ENCODE measurements at places on chromosomes 13 and 19.

DNA sequence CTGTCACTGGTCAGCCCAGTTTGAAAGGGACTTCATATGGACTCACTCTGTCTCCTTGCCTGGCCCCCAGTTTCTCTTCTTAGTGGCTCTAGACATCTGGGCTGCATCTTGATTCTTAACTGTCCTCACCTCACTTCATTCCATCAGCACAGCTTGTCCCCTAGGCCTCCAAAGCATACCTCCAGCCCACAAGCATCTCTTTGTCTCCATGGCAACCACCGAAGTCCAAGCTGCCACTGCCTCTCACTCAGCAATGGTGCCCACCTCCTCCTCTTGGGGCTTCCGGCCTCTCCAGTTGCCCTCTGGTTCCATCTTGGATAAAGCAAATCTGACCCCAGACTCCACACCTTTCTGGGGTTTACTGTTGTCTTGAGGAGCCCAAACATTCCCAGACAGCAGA lies 9.9 kb upstream of the KLHL26 start:
- no peak for DNase-seq

- DNase-seq = no peak
Observed at GRCh38 chr13:21006141-21007005, 55.0 kb downstream of the LATS2 start.

DNA sequence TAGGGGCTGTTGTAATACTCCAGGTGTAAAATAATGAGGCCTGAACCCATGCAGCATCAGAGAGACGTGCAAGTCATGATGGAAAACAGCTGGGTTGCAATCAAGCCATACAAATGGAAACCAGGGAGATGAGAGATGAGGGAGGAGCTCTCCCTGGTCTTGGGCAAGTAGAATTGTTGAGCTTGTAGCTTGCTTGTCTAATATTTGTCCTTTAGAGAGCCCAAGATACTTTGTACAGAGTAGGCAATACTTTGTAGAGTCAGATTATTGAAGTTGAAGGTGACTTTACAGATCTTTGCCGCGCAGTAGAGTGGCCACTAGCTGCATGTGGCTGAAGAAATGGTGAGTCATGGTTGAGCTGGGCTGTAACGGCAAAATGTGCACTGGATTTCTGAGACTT lies 8.3 kb downstream of the ATP8A2 start:
- no peak for DNase-seq

GRCh38 chr19:7622933-7623685 lies 6.2 kb downstream of the XAB2 start:
- no peak for DNase-seq

DNA sequence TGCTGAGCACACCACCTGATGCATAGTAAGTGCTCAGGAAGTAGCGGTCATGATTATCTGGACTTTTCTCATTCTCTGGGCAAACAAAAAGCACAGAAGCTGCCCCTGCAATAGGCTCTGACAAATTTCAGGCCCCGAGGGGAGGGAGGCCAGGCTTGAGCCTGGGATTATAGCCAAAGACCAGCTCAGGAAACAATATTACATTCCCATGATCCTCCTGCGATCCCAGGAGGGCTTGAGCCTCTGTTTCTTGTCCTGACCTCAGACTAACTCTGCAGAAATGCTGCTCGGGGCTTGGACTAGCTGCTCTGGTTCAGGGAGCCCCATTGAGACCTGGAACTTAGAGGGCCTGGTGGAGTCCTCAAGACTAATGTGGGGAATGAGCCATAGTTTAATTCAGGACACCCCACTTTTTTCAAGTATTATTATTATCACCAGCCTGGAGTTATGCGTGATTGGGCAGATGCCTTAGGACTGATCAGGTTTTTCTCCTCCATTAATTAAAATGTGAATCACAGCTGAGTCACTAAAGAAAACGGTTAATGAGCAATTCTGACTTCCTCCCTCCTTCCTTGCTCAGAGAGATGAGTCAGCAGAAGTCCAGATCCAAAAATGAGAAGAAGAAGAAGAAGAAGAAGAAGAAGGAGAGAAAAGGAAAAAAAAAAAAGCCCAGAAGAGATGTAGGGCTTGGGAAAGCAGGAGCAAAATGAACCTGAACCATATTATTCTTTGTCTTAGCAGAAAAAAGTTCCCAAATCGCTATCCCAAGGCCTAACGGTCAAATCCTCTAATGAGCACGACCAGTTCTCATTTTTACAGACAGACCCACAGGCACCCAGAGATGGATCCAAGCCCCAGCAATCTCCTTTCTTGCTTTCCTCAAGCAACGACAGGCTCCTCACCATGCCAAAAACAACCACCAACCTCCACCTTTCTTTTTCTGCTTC lies 107.2 kb downstream of the CACNA1A start:
- DNase-seq = no peak

- peak; percentile 67 for DNase-seq
Observed at GRCh38 chr13:49495783-49496762, at the start of gene PHF11. PHF11 (plus strand) TSS chr13:49495953; CDS start chr13:49496002, 49 bp downstream.

DNA sequence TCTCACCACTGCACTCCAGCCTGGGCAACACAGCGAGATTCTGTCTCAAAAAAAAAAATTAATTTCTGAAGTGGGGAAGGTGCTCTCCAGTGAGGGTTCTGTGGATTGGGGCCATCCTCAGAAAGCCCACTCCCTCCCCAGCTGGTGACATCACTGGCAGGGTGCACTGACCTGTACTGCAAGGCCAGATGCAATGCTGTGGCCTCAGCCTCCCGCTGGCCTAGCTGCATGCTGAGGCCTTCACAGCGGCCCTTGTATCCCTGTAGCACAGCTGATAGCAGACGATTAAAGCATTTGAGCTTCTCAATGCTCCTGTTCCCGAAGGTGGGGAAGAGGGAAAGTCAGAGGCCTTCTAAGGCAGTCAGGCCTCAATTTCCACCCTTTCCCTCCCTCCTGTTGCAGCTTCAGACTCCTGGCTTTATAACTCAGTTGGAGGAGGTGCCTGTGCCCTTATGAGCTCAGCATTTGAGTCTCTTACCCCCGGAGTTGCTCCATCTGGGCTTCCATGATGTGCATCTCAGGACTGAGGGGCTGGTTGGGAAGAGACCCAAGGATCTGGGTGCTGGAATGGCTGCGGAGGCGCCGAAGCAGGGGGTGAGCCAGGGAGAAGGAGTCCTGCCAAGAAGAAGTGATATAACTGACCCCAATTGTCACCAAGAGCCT lies 5.3 kb downstream of the USHBP1 start:
- DNase-seq = no peak

- DNase-seq = no peak
Observed at GRCh38 chr13:111590796-111591195, 270.4 kb downstream of the TEX29 start.

- no peak for DNase-seq
Observed at GRCh38 chr13:24450530-24450929, 62.0 kb downstream of the PARP4 start.

GRCh38 chr13:97139691-97140090 lies 82.4 kb upstream of the MBNL2 start:
- no peak for DNase-seq

- no peak for DNase-seq
Observed at GRCh38 chr19:18396471-18397241, 766 bp downstream of the LRRC25 start.

DNA sequence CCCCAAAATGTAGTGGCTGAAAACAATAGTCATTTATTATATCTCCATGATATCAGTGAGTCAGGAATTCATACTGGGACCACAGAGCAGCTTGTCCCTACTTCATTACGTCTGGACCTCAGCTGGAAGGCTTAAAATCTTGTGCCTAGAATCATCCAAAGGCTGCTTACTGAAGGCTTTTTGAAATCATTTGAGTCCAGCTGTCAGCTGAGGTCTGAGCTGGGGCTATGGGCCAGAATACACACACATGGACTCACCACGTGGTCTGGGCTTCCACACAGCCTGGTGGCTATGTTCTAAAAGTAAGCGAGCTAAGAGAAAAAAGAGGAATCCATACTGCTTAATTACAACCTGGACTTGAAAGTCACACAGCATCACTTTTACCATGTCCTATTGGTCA lies 209.2 kb downstream of the KCTD12 start:
- DNase-seq = peak; percentile 7

DNA sequence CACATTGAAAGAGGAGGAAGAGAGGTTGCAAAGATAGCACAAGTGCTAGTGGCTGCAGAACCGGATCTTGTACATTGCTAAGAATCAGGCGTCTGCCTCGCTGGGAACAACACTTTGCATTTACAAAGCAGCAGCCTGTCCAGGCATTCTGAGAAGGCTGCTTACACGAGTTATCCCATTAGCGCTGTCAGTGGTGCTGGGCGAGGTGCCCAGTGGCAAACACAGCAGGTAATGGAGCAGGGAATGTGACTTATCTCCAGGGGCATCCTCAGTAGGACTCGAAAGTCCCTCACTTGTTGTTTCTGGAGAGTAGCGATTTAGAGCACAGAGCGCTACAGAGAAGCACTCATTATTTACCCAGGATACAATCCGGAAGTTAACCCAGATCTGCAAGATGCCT lies 209.6 kb downstream of the OLFM4 start:
- no peak for DNase-seq

DNA sequence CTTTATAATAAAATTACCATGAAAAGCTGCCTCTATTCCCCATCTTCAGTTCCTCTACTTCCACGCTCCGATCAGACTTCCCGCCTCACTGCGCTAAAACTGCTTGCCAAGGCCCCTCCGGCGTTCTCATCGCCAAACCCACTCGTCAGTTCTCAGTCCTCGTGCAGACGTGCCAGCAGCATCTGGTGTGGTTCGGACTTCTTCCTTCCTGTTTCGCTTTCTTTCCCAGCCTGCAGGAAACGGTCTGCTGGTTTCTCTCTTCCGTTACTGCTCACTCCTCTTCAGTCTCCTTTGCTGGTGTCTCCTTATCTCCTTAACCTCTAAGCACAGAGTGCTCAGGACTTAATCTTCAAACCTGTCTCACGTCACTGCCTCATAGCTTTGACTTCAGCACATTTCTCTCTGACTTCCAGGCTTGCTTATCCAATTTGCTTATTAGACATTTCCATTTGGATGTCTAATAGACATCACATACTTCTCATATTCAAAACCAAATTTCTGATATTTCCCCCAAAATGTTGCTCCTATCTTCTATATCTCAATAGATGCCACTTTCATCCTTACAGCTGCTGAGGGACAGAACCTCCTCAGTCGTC lies 40.3 kb downstream of the RCBTB2 start:
- DNase-seq = peak; percentile 79

GRCh38 chr13:104577071-104577815 lies 1511.0 kb upstream of the SLC10A2 start:
- no peak for DNase-seq

- DNase-seq = no peak
Observed at GRCh38 chr13:97346561-97347254, 87.3 kb upstream of the RAP2A start.

GRCh38 chr13:38697628-38698333 lies 10.9 kb downstream of the FREM2 start:
- DNase-seq = no peak

- DNase-seq = peak; percentile 53
Observed at GRCh38 chr19:1373534-1374249, 10.0 kb upstream of the NDUFS7 start.

GRCh38 chr19:55520691-55521292 lies 16.1 kb downstream of the SBK2 start:
- no peak for DNase-seq

GRCh38 chr13:84303035-84303434 lies 420.8 kb upstream of the SLITRK1 start:
- DNase-seq = no peak

GRCh38 chr19:32526895-32527294 lies 54.1 kb upstream of the PDCD5 start:
- no peak for DNase-seq

DNA sequence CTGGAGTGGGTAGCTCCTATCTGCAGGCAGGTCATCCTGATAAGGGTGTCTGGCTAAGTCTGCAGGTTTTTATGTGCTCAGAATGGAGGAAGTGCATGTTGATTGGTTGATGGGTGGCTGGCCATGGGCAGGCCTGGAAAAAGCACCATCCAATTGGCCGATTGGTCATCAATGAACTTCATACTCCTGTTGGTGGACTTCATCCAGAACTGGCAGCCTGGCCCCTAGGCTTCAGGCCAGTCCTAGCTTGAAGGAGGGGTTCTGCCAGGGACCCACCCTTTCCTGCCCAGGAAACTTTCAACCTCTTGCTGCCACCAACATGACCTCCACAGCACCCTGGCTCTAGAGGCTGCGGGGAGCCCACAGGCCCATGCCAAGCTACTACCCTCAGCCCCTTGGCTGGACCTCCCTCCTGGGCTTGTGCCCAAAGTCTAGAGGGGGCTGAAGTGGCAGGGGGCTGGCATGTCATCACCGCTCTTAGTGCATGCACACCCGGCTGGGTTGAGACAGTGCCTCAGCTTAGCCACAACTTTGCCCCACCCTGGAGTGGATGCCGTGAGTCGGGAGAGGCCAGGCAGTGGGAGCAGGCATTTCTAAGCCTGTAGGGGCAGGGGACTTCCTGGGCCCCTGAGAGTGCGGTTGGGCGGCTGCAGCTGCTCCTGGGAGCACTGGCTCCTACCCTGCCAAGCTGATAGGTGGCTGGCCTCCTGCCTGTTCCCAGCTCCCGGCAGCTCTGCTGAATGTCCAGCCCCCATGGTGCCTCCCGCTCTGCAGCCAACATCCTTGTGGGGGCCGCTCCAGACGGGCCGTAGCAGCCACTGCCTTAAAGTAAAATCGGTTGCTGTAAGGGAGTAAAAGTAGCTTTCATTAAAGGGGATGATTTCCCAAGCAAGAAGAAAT lies 13.2 kb downstream of the DNAJC15 start:
- no peak for DNase-seq

DNA sequence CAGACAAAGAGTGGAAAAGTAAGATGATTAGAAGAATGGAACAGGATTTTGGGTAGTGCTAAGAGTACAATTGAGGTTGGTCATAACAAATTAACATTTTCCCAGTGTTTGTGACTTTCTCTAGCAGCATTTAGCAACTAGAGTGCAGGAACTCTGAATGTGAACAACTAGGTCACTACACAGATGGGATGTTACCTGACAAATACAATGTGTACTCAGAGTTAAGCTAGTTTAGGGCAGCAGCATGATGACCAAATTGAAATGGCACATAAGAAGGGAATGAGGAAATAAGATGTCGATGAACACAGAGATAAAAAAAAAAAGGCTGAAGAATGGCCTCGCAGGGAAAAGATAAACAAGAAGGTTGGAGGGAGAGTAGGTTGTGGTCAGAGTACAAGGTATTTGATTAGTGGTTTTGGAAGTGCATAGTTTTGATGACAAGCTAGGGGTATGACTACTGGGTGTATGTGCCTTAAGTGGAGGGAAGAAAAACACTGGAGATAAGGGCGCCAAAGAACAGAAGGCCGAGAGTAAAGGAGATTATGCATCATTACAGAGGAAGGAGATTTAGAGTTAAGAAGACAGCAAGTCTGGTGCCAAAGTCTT lies 381.1 kb downstream of the FGF14 start:
- no peak for DNase-seq

DNA sequence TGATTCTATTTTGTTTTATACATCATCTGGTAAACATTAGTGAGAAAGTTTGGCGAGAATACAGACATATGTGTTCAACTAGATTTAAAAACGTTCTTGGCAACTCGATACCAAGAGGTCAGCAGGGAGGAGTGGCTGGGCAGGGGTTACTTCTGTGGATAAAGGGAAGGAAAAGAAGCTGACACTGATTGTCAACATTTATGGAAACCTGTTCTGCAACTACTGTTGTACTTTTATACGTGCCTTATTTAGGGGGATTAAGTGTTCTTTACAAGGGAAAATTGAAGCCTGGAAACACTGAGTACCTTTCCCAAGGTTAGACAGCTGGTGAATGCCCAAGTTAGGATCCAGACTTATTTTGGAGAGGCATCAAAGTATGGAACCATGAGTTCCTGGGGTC lies 65.0 kb downstream of the MTUS2 start:
- DNase-seq = no peak

Data from head of caudate nucleus (tissue), 42 donors.